ENCODE measurements at places on chromosomes 11 and 22. TPM values are rescaled to one million over a fixed set of nuclear protein-coding genes. Genes with fewer than 3 reads are reported as not detected.

- peak; percentile 23 for DNase-seq
These were observed 667 bp downstream of the RAB6A start for GRCh38 chr11:73760135-73760678.

- no peak for DNase-seq
These were observed 9.2 kb downstream of the THYN1 start for GRCh38 chr11:134243913-134244312.

DNA sequence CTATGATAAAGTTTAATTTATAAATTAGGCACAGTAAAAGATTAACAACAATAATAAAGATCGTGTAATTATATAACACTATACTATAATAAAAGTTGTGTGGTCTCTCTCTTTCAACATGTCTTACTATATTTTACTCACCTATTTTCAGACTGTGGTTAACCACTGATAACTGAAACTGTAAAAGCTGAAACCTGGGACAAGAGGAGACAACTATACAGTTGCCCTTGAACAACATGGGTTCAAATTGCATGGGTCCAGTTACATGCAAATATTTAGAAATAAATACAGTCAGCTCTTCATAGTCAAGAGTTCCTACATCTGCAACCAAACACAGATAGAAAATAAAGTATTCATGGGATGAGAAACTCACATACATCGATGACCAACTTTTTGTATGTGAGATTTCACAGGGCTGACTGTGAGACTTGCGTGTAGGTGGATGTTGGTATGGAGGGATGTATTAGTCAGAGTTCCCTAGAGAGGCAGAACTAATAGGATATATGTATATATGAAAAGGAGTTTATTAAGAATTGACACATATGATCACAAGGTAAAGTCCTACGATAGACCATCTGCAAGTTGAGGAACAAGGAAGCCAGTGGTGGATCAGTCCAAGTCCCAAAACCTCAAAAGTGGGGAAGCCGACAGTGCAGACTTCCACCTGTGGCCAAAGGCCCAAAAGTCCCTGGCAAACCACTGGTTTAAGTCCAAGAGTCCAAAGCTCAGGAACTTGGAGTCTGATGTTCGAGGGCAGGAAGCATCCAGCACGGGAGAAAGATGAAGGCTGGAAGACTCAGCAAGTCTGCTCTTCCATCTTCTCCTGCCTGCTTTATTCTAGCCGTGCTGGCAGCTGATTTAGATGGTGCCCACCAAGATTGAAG, 359.5 kb downstream of the INSC start:
- DNase-seq: no peak

- DNase-seq: no peak
These were observed 35.3 kb upstream of the FCHSD2 start for GRCh38 chr11:73177380-73177777.

The APOA5 gene
- not detected for total RNA-seq

The KRTAP5-9 gene
- not detected for total RNA-seq

Data from activated CD8-positive, alpha-beta T cell treated with anti-CD3 and anti-CD28 coated beads, Interleukin-2, amount 10 ng/mL, durations not matched to agents 7 days and 5 days (primary cell).